Activated naive CD8-positive, alpha-beta T cell treated with anti-CD3 and anti-CD28 coated beads, Interleukin-2, amount 50 U/mL, for 24 hours (primary cell): ENCODE measurements at places on chromosomes 7 and 10.

- no peak for DNase-seq
These were observed 29.8 kb upstream of the FGFR2 start for GRCh38 chr10:121627876-121628581.

GRCh38 chr7:148898845-148899484, 14.9 kb upstream of the EZH2 start:
- DNase-seq: no peak

- no peak for DNase-seq
These were observed 973 bp downstream of the ATAD1 start for GRCh38 chr10:87816898-87817608.

DNA sequence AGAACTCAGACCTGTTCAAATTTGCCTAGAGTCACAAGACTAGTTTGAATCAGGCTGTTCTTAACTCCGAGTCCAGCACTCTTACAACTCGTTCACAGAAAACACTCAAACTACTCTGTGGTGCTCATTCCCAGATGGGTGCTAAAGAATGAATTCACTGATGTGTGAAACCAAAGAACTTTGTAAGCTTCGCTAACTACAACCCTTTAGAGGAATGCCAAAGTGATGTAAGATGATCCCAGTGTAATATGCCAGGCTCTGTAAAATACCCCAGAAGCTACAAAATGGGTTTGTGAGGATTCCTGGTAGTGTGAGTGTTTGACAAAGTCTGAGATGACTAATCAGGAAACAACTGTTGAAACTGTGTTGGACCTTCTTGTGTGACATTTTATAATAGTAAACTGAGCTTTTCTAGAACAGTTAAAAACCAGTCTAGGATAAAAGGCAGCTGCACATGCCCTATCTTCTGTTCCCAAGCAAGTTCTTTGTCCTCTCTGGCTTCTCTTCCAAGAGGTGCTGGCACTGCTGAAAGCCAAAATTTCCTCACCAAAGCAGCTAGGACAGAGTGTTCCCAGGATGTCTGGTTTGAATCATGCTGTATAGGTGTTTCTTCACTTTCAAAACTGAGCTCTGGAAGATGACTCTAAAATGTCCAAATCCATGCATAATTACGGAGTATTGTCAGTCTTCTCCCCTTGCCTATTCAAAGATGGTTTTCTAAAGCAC, 527.6 kb downstream of the SORCS1 start:
- no peak for DNase-seq

GRCh38 chr10:74585231-74586087, 240.9 kb upstream of the KAT6B start:
- DNase-seq: peak; percentile 35

DNA sequence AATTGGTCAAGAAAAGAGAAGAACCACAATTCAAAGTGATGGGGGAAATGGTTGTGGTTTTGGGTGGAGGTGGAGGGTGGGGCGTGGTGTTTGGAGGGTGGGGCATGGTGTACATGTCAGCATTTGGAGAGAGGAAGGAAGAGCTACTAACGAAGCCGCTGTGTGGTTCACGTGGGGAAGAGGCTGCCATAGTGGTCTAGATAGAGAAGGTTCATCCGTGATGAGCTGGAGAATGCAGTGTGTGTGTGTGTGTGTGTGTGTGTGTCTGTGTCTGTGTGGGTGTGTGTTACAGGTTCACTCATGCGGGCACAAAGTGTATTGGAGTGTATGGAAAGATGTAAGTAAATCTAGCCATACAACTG, 6.1 kb upstream of the VCL start:
- peak; percentile 74 for DNase-seq

- DNase-seq: no peak
These were observed 10.3 kb downstream of the EPHB6 start for GRCh38 chr7:142864980-142865747.

DNA sequence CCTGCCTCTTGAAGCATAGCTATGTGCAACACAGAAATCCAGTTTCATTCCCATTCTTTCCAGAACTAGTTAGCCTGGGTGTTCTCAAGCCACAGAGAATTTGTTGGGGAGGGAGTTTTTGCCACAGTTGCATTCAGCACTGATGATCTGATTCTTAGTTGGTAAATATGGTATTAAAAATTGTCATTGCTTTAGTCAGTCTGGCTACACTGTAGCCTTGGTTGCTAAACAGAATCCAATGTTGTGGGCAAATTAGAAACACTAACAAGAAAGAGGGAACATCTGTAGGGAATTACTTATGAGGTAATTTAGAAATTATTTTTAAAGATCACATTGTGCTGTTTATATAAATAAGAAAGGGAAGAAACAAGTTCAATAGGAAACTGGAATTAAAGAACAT, 57.0 kb upstream of the CC2D2B start:
- no peak for DNase-seq

DNA sequence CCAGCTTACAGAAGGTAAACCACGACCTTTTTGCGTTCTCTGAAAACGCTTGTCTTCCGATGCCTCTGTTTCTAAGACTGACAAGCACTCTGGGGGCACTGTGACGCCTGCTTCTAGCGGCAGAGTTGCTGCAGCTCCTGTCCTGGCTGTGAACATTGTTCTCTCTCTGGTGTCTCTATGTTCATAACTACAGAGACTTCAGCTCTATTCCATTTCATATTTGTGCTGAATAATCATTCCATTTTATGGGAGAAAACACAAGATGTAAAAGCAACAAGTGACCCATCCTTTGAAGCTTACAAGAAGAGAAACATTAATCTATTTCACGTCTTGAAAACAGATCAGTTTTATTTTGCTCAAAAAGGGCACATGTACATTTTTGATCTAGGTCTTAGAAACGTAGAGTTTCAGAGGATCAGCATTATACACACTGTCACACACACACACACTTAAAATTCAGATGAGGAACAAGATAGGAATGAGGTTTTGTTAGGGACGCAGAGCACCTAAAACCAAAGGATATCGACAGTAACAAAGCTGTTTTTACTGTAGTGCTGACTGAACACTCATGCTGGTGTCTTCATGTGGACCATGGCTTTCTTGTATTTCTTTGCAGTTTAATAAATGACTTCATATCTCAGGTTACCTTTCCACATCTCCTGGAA, 3.0 kb downstream of the IKZF1 start:
- peak; percentile 67 for DNase-seq

- DNase-seq: peak; percentile 42
These were observed 652 bp downstream of the PCGF5 start for GRCh38 chr10:91220954-91221675.

DNA sequence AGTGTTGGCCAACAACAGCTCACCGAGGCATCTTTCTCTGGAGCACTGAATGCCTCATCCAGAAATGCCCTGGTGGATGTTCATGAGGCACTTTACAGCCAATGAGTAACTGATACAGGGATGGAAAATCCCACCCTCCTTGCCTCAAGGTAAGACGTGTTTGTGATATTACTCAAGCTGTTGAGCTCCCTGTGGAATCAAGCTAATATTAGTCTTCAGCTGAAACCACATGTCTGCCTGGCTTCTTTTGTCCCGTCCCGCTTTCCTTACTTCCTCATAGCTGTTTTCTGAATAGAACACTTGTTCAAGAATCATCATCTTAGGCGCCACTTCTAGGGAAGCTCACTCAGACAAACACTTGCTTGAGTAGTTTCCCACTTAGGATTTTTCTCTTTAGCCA, 422.4 kb downstream of the INHBA start:
- no peak for DNase-seq

- DNase-seq: no peak
These were observed 420.5 kb upstream of the FOXK1 start for GRCh38 chr7:4261601-4261960.

DNA sequence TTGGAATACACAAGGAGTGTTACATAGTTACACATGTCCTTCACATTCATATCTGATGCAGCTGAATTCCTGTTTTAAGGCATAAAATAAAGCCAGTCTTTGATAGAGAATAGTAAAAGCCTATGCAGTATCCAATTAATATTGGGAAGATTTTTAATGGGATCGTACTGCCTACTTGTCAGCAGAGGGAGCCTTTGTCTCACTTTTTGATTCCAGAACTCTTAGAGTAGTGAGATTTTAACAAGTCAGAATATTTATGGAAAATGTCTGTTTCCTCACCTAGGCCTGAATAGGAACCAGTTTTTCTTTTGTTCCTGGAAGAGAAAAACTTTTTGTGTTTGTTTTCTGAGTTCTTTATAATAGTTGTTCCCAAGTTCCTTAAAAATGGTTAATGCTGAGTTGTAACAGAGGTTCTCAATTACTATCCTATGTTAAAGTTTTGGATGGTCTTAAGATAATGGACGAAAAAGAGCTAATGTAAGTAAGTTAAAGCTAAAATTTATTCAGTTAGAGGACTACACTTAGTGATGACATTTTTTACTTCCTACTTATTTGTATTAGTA, 114.0 kb downstream of the BBS9 start:
- DNase-seq: no peak

DNA sequence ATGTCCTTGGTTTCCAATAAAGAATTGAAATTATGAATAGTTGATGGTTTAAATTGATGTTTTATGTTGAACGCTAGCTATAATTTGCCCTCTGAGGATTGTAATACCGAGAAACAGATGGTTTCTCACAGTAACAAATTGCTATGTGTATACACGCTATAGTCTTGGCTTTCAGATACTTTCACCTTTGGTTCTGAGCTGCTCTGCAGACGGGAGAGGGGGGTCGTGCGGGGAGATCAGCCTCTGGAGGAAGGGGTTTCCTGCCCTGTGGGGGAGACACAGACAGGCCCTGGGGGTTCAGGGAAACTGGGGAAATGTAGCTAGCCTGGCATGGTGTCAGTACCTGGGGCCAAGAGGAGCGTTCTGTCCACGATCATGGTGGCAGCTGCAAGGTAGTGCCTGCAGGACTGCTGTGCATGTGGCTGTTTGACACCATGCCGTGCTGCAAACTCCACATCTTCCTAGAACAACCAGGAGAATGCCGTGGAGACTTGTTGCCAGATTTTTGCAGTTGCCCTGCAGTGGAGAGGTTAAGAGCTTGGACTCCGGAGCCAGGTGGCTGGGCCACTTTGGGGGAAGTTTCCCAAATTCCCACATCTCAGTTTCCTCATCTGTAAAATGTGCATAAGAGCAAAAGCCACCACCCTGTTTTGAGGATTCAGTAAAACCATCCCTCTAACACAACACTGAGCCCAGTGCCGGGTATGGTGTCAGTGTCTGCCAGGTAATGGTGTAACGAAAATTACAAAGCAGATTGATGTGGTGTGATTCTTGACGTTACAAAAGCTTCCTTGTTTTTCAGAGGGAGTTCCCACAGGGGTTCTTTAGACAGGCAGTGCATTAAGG, 167.9 kb downstream of the CUX1 start:
- no peak for DNase-seq

DNA sequence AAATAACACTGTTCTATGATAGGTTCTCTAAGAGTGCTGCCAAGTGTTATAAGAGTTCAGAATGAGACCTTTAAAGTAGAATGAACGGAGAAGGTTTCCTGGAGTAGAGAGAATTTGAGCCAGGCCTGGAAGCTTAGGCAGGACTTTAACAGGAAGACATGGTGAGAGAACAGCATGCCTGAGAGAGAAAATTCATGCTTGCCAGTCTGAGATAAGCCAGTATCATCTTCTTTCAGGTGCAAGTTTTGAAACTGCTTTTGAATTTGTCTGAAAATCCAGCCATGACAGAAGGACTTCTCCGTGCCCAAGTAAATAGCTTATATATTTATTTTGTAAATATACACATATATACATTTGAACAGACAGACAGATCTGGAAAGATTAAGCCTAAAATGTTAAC, 22.1 kb downstream of the ARMC10 start:
- DNase-seq: no peak

GRCh38 chr10:30058570-30059132, 735 bp downstream of the JCAD start:
- DNase-seq: no peak

DNA sequence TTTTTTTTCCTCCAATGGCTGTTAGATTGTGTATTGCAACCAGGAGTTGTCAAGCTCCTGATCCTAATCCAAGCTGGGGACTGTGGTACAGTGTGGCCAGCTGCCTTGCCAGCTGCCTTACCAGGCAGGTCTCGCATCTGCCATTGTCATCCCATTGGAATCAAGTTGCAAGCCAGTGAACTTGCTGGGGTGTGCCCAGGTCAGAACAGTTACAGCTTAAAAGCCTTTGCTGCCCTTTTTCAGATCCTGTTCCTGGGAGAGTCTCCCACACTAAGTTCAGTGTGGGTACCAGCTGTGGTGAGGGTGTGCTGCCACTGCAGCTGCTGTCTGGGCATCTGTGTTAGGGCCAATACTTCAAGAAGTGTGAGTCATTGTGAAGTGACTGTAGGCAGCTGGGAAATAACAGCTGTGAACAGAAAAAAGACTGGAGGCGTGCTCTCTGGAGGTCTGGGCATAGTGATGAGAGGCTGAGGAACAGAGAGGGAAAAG, 72.8 kb downstream of the CCNY start:
- peak; percentile 17 for DNase-seq

GRCh38 chr7:154628556-154628955, 374.4 kb downstream of the PAXIP1 start:
- DNase-seq: no peak

DNA sequence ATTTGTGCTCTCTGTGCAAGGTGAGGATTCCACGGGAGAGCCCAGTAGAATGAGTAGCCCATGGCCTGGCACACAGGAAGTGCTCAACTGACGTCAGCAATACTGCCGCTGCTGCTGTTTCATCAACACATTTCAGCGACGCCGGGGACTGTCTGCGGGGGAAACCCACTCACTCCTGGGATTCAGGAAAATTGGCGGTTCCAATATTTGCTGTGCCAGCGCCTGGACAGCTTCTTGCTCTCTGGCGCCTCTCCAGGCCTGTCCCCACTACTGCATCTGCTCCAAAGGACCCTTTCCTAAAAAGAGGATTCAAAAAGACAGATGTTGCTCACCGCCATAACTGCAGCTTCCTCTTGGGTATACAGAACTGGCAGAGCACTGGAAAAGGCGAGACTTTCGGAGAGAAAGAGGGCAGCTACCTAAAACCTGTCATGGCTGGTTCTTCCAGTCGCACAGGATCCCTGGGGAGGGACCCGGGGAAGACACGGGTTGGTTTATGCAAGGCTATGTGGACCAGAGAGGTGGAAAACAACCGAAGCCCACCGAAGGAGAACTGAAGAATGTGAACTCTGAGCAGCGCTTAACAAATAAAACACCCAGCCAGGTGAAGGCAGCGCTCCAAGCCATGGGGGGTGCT, 39.7 kb upstream of the ENO4 start:
- DNase-seq: no peak

DNA sequence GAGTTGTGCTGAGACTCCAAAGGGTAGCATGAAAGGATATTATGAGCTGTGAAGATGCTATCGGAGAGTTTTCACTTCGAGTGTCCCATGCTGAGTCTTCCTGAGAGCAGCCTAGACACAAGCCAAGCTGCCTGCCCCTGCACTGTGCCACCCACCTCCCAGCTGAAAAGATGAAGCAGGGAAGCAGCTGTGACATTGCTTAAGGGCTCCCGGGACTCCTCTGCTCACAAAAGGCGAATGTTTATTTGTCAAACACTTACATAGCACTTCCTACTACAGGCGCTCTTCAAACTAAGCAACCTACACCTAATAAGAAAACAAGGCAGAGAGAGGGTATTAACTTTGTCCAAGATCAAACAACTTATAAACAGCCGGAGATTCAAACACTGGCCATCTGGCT, 95.6 kb downstream of the OSBPL3 start:
- DNase-seq: no peak

GRCh38 chr10:90051474-90051873, 350.1 kb downstream of the KIF20B start:
- DNase-seq: no peak

GRCh38 chr7:128863433-128863989, 855 bp downstream of the ATP6V1F start:
- peak; percentile 53 for DNase-seq
